ENCODE measurements at places on chromosomes 7 and 10.

DNA sequence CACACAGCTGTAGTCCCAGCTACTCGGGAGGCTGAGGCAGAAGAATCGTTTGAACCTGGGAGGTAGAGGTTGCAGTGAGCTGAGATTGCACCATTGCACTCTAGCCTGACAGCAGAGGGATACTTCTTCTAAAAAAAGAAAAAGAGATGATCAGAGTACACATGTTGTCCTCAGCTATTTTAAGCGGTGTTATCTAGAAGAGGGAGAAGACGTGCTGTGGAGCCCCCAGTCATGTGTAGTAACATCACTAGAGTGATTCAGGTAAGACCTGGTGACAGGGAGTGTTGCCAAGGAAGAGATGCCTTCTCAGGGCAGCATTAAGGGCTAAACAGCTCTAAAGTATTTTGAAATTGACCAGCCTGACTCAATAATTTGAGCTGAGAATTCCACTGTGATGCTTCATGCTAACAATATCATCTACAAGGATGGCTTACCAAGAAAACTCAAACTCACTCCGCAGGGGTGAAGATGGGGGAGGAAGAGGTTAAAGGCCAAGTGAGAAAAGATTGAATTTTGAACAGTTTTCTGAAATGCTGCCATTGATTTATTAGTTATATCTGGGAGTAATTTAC, 97.4 kb downstream of the KLF6 start:
- no peak for DNase-seq
- H3K36me3 ChIP-seq = no peaks in the 10 kb centered on the region
- H3K27ac ChIP-seq = no peak overlapping the region
- H3K27me3 ChIP-seq = peaks cover 3% of the 10 kb centered on the region
- peaks cover 8% of the 10 kb centered on the region for H3K4me1 ChIP-seq
- H3K4me3 ChIP-seq = no peak overlapping the region

DNA sequence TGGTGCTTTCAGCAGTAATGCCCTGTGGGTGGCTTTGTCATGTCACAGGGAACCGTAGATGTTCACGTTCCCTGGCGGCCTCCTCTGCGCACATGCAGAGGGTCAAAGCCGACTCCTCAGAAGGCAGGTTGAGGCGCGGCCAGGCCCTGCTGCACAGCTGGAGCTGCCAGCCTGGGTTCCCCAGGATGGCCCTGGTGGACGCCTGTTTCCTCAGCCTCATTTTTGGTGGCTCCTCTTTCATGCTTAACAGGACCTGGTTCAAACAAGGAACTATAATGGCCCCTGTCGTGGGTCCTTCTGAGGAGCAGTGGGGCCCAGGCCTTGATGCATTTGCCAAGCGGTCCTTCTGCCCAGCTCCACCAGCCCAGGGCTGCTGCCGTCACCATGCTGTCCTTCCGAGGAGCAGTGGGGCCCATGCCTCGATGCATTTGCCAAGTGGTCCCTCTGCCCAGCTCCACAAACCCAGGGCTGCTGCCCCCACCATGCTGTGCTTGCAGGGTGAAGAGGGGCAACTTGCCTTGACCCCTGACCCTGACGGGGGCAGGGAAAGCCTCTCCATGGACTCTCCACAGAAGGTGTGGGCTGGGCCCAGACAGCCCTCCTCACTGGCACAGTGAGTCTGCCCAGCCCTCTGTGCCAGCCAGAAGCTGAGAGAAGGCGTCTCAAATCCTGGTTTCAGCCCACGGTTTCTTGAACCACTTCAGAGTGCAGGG, 338.2 kb downstream of the TCERG1L start:
- DNase-seq = no peak
- no peaks in the 10 kb centered on the region for H3K27me3 ChIP-seq
- no peaks in the 10 kb centered on the region for H3K36me3 ChIP-seq
- no peak overlapping the region for H3K27ac ChIP-seq
- H3K4me3 ChIP-seq = no peak overlapping the region
- H3K4me1 ChIP-seq = no peaks in the 10 kb centered on the region

- DNase-seq = peak; percentile 33
- H3K27me3 ChIP-seq = peaks cover 4% of the 10 kb centered on the region
- peak overlapping the region; percentile 95 for H3K27ac ChIP-seq
- peaks cover 44% of the 10 kb centered on the region for H3K4me1 ChIP-seq
- H3K4me3 ChIP-seq = peak overlapping the region; percentile 80
These were observed 24.6 kb upstream of the INMT start for GRCh38 chr7:30727061-30727945.

GRCh38 chr7:18498341-18498740, 2.8 kb downstream of the HDAC9 start:
- H3K27me3 ChIP-seq = peaks cover 3% of the 10 kb centered on the region
- H3K4me3 ChIP-seq = no peak overlapping the region
- peaks cover 10% of the 10 kb centered on the region for H3K4me1 ChIP-seq

DNA sequence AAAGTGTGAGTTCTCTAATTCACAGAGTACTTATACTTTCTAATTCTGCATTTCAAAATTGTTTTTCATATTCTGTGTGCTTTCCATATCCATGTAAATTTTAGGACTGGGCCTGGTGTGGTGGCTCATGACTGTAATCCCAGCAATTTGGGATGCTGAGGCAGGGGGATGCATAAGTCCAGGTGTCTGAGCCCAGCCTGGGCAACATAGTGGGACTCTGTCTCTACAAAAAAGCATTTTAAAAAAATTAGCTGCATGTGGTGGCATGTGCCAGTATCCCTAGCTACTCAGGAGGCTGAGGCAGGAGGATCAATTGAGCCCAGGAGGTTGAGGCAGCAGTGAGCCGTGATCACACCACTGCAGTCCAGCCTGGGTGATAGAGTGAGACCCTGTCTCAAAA, 382.6 kb upstream of the AKR1E2 start:
- H3K4me3 ChIP-seq = no peak overlapping the region
- peaks cover 11% of the 10 kb centered on the region for H3K27me3 ChIP-seq
- H3K27ac ChIP-seq = no peak overlapping the region
- no peaks in the 10 kb centered on the region for H3K4me1 ChIP-seq

DNA sequence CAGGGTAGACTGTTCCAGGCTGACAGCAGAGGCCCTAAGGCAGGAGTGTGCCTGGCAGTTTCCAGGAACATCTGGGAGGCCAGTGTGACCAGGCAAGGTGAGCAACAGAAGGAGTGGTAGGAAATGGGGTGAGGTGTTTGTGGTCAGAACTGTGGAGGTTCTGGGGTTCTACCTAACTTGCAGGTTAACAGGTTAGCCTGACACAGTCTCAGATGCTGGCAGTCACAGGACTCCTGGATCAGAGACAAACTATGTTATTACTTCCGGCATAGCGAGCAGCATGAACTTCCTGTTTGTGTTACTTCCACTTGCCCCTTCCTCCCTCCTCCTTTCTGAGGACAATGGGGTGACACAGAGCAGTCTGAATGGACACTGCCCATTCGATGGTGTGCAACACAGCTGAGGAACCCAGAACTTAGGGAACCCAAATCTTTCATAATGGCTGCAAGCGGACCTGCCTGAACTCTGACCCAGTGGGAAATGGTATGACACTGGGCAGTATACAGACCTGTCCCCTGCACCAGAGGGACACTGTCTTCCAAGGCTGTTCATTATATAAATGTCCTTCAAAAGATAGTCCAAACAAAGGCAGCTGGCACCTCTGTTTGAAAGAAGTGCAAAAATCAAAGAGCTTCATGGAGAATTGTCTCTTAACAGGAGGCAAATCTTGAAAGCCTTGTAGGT, 3.9 kb upstream of the SAR1A start:
- H3K4me1 ChIP-seq = peaks cover 17% of the 10 kb centered on the region
- peaks cover 1% of the 10 kb centered on the region for H3K36me3 ChIP-seq
- peak overlapping the region; percentile 8 for H3K4me3 ChIP-seq
- peaks cover 3% of the 10 kb centered on the region for H3K27me3 ChIP-seq

- DNase-seq = no peak
- H3K4me3 ChIP-seq = no peak overlapping the region
- H3K36me3 ChIP-seq = no peaks in the 10 kb centered on the region
- H3K27me3 ChIP-seq = peaks cover 3% of the 10 kb centered on the region
These were observed 8.1 kb upstream of the FAM107B start for GRCh38 chr10:14782691-14783363.

- no peak for DNase-seq
- no peaks in the 10 kb centered on the region for H3K27me3 ChIP-seq
- H3K4me3 ChIP-seq = no peak overlapping the region
- no peaks in the 10 kb centered on the region for H3K4me1 ChIP-seq
- H3K27ac ChIP-seq = no peak overlapping the region
These were observed 114.0 kb downstream of the BBS9 start for GRCh38 chr7:33243319-33243881.

GRCh38 chr10:63769367-63769766, 248.2 kb downstream of the REEP3 start:
- no peaks in the 10 kb centered on the region for H3K36me3 ChIP-seq
- peaks cover 18% of the 10 kb centered on the region for H3K27me3 ChIP-seq
- DNase-seq = no peak

- no peak for DNase-seq
- H3K4me1 ChIP-seq = peaks cover 20% of the 10 kb centered on the region
- H3K27ac ChIP-seq = peak overlapping the region; percentile 44
- peaks cover 70% of the 10 kb centered on the region for H3K27me3 ChIP-seq
These were observed 652 bp downstream of the HMX2 start for GRCh38 chr10:123148414-123149161.

DNA sequence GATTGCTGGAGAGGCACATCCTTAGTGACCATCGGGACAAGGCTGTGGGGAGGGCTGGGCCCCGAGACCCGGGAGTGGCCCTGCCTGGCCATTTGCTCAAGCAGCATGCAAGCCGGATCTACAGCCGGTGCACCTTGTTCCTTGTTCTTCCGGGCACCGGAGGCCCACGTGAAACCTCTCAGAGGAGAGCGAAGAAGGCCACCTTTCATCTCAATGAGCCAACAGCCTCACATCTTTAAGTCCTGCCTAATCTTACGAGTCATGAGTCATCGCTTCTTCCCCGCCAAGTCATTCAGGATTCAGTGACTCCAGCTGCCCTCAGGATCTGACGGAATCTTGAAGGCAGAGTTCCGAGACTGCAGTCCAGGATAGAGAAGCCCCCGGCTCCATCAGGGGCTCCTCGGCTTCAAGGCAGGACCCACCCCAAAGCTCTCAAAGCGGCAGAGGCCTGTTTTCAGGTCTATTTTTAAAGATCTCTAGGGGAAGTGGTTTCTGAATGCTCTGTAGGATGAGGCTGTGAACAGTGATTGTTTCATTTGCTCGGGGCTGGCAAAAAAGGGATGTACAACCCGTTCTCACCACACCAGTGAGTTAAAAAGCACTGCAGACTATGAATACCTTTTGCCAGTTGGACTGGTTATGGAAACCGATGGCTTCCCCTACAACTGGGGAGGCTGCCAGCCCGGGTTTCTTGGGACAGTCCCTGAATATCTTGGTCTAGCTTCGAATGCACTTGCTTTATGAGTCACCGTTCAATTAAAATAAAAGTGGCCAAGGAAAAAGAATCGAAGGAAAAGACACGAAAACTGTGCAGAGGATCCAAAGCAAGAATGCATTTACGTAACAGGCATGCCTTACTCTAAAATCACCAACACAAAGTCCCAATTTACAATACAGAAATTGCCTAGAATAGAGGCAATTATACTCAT, 57.2 kb upstream of the ECHDC3 start:
- H3K36me3 ChIP-seq = no peaks in the 10 kb centered on the region
- H3K4me3 ChIP-seq = peak overlapping the region; percentile 84
- H3K27me3 ChIP-seq = peaks cover 65% of the 10 kb centered on the region
- peak; percentile 46 for DNase-seq
- peaks cover 18% of the 10 kb centered on the region for H3K4me1 ChIP-seq

- H3K4me1 ChIP-seq = no peaks in the 10 kb centered on the region
- no peaks in the 10 kb centered on the region for H3K27me3 ChIP-seq
- no peak overlapping the region for H3K27ac ChIP-seq
These were observed 119.9 kb upstream of the THSD7A start for GRCh38 chr7:11951909-11952308.

DNA sequence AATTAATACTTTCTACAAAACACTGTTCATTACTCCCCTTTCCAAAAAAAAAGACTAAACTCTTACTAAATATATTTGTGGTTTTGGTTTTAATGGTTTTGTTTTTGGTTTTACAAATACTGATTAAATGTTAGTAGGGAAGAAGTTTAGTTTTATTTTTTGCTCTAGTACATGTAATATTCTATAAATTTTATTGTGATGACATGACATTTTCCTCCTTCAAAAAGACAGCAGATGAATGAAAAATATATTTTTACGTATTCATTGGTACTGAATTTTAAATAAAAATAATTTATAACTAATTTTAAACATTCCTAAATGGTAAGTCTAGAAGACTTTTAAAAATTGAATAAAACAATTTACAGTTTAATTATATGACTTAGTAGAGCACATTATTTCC, 512.9 kb downstream of the GFRA1 start:
- no peaks in the 10 kb centered on the region for H3K27me3 ChIP-seq
- no peak for DNase-seq
- no peaks in the 10 kb centered on the region for H3K36me3 ChIP-seq
- H3K4me1 ChIP-seq = no peaks in the 10 kb centered on the region
- H3K4me3 ChIP-seq = no peak overlapping the region

- no peak overlapping the region for H3K4me3 ChIP-seq
- DNase-seq = peak; percentile 5
- H3K36me3 ChIP-seq = no peaks in the 10 kb centered on the region
- H3K4me1 ChIP-seq = no peaks in the 10 kb centered on the region
- H3K27ac ChIP-seq = no peak overlapping the region
- peaks cover 22% of the 10 kb centered on the region for H3K27me3 ChIP-seq
These were observed 50.2 kb upstream of the PODXL start for GRCh38 chr7:131606346-131607290.
